ENCODE measurements at places on chromosomes 7 and 10.

GRCh38 chr10:20760460-20760859, 136.7 kb downstream of the NEBL start:
- DNase-seq = no peak

- peak; percentile 61 for DNase-seq
These were observed 30.3 kb downstream of the ARL5B start for GRCh38 chr10:18689498-18689897.

DNA sequence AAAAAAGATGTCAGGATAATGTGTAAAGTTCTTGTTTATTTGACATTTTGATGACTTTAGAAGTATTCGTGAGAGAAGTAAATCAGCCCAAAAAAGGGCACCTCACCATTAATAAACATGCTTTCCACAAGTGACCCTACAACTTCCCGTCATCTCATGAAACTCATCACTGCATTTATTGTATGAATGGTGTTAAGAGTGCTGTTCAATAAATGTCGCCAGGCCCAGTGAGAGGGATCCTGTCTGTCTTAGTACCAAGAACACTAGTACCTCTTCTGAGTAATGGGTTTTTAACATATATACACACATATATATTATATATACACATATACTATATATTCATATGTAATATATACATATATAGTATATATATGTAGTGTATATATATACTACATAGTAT, 61.9 kb downstream of the TMEM26 start:
- no peak for DNase-seq

- peak; percentile 84 for DNase-seq
These were observed 278.5 kb downstream of the TCF7L2 start for GRCh38 chr10:113228530-113228929.

DNA sequence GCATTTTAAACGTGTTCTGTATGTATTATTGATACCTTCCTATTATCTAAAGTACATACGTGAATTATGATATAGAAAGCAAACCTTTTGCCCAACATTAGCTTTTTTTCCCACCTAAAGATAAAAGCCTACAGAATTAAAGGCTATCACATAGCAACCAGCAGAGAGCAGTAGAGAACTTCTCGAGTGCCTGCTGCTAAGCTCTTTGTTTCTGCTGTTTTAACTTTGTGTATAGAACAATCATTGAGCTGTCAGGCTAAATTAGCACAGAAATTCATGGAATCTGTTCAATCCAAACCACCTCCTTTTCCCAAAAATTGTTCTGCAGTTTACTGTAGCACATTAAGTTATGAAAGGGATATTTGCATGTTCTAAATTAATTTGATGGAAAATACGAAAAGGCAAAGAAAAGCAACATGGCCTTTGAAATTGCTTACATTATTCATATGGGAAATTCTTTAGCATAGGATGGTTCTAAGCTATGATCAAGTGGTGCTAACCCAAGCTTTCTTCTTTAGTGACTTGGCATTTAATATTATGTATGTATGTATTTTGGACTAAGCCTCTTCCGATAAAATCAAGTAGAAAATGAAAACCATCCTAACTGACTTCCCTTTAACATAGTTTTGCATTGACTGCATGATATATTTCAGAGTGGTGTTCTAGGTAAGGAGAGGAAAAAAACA, 1288.5 kb downstream of the GATA3 start:
- DNase-seq = peak; percentile 35

DNA sequence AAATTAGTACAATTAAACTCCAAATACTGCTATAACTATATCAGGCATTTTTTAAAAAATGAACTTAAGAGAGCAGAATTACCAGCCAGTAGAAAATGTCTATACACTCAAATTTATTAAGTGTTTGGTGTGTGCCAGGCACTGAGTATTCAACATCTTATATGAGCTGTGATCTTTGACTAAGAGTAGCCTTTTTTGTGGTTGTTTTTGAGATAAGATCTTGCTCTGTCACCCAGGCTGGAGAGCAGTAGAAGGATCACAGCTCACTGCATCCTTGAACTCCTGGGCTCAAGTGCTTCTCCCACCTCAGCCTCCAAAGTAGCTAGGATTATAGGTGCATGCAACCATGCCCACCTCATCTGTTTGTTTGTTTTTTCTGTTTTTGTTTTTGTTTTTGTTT, 102.5 kb upstream of the CELF2 start:
- no peak for DNase-seq

DNA sequence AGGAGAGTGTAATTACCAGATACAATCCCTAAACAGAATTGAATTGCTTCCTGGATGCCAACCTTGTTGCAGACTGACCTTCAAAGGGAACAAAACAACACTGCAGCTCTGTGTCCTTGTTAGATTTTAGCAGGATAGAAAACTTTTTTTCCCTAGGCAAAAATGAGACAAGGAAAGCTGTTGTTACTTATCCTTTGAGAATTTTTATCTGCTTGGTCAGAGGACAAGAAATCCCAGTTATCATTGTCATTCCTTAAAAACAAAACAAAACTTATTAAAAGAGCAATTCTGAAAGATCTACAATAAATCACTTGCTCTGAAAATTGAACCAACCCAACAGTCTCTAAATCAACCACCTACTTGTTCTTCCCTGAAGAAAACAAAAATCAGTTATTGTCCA, 652.6 kb downstream of the REEP3 start:
- no peak for DNase-seq

DNA sequence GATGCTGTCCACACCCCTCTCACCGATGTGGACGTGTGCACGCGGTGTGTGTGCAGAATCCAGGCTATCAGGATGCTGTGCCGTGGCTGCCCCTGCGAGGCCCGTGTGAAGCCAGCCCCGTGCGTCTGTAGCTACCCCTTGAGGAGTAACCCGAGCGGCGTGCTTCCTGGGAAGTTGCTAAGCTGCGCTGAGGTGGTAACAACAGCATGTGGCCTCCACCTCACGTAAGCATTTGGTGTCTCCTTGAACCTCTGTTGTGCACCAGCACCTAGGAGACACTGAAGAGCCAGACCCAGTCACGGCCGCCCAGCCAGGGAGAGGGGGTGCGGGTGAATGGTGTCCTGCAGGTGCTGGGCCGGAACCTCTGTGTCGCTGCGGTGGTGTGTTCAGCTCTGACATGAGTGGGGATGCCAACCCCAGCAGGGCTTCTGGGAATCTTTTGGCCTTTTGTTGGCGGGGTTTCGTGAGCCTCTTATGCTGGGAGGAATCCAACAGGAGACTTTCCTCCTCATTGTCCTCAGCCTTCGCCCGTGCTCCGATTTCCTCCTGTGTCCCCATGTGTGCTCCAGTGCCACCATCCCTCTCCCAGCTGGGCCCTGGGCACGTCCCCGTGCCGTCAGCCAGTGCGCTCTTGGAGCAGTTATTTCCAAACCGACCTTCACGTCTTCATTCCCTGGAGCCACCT, 60.4 kb downstream of the DNAJB6 start:
- DNase-seq = no peak

All from AG10803 (cell line).